Brain microvascular endothelial cell (primary cell): ENCODE measurements at places on chromosomes 11 and 22.

DNA sequence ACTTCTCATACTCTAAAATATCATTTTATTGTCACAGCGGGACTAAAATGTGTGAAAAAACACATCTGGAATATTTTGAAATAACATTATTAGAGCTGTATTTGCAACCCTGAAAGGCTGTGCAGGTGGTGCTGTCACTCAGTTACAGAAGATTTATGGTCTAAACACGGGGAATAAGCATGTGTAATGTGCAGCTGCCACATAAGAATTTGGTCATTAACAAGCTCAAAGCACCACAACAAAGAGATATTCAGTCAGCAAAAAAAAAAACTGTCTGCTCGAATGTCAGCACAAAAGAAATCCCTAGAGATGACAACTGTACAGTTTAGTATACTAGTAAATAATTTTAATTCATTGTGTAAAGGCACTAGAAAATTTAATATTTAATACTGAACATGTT, 31.3 kb downstream of the TMEM123 start:
- DNase-seq, result no peak

DNA sequence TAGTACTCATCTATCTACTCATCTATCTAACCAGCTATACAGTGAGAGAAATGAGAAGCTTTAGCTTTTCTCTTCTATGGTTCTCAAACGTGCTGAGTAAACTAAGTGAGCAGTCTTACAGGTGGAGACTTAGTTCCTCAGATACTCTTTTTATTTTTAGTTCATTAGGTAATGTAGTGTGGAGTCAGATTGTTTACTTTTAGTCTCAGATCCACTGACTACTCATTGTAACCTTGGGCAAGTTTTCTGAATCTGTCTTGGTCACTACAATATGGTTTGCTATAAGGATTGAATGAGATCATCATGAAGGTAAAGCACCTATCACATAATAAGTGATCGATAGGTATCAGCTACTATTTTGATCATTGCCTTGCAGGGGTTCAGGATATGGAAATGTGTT, 160.1 kb downstream of the RAB38 start:
- no peak for DNase-seq

DNA sequence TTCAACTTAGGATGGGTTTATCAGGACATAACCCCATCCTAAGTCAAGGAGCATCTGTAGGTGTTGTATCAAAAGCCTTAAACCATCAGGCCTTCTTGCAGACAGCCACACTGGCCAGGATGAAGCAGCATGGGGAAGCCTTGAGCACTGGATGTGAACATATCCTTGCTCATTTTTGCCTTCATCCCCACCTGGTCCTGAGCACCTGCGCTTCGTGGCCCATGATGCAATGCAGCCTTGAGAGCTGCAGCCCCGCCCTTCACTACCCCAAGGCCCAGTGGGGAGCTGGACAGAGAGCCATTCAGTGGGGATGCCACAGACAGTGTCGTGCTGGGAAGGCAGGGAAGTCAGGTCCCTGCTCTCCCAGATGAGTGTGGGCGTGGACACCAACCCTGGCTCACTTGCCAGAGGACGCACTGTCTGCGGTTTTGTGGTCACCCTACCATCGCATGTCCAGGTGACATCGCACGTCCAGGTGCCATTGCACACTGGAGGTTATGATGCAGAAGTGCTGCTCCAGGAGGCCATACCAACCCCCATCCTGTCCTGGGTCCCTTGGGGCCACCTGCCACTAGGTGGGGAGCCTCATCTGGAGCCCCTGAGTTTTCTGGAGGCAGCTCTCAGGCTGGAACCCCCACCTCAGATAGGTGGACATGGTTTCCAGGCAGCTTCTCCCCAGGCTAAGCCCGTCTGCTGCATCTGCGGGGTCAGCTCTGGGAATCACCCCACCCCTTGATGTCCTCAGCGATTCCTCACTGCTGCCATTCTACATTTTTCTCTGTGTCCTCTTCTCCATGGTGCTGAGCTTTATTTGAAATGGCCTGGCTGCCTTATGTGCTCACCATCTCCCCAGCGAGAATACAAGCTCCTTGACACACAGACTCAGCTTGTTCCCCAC, 14.4 kb downstream of the GNAZ start:
- no peak for DNase-seq

DNA sequence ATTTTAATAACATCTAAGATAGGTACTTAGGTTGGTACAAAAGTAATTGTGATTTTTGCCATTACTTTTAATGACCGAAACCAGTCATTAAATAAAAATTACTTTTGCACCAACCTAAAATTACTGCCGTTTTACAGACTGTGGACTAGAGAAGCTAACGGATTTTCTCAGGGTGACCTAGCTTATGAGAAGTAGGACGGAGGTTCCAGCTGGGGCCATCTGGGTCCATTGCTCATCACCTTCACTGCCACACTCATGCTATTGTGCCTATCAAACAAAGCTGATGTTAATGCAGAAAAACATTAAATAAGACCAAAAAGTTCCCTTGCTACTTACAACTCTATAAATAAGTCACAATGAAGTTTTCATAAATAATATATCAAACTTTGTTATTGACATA, 38.9 kb downstream of the GRIA4 start:
- DNase-seq, result no peak

GRCh38 chr11:134330611-134331353, 1.0 kb upstream of the GLB1L2 start:
- no peak for DNase-seq

- DNase-seq, result no peak
Observed at GRCh38 chr11:890794-891540, 19.6 kb downstream of the CHID1 start.

GRCh38 chr11:7088921-7089320, at the start of gene RBMXL2:
TSS of gene RBMXL2 (plus strand) at chr11:7088998. CDS start at chr11:7089121, 123 bp downstream.
- DNase-seq, result no peak

- DNase-seq, result no peak
Observed at GRCh38 chr22:29679316-29679715, 40.5 kb upstream of the CABP7 start.

GRCh38 chr11:100273066-100273815, 413.8 kb upstream of the ARHGAP42 start:
- no peak for DNase-seq

DNA sequence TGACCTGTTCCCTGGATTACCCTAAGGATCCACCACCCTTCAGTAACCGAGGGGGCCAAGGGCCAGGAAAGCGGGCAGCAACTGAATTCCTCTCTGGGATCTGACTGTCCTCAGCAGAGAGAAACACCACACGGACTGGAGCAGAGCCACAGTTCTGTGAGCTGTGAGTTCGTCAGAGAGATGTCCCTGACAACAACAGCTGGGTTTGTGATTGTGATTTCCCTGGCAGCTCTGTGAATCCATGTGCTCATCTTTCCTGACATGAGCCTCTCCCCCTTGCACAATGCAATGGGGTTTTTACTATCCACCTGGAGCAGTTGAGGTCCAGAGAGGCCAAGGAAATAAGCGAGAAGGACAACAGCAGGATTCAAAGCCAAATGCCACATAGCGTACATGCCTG, 69.4 kb upstream of the AMPD3 start:
- DNase-seq, result no peak

- DNase-seq, result no peak
Observed at GRCh38 chr11:118200901-118201680, 23.7 kb downstream of the JAML start.

GRCh38 chr22:38973289-38974169, 8.6 kb upstream of the APOBEC3B start:
- DNase-seq, result no peak

DNA sequence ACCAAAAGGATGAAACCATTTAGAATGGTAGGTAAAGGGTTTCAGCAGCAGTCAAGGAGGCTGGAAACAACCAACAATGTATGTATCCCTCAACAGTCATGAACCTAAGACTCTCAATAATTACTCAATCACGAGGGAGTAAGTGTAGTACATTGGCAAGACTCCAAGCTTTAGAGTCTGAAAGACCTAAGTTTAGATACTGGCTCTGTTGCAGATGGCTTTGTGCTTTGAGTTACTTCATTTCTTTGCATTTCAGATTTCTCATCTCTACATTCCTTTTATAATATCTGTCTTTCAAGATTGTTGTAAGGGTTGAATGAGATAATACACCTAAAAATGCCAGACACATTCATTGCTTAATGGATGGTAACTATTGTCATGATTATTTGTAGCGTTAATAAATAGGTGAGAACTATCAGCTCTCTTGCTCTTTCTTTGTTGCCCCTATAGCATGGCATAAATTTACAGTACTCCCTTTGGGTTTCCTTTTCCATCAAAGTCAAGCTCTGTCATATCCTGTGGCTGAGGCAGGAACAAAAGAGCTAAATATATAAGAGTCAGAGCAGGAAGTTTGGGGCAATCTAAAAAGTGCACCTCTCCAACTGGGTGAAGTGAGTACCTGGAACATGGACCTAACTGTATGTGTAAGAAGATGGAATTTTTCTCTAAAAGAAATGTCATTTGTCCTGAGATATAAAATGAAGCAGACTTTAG, 228.2 kb upstream of the ZC3H12C start:
- peak; percentile 14 for DNase-seq

GRCh38 chr11:126212089-126212660, 593 bp downstream of the FAM118B start:
- no peak for DNase-seq

- DNase-seq, result no peak
Observed at GRCh38 chr11:48538991-48539390, 50.4 kb downstream of the OR4A47 start.

DNA sequence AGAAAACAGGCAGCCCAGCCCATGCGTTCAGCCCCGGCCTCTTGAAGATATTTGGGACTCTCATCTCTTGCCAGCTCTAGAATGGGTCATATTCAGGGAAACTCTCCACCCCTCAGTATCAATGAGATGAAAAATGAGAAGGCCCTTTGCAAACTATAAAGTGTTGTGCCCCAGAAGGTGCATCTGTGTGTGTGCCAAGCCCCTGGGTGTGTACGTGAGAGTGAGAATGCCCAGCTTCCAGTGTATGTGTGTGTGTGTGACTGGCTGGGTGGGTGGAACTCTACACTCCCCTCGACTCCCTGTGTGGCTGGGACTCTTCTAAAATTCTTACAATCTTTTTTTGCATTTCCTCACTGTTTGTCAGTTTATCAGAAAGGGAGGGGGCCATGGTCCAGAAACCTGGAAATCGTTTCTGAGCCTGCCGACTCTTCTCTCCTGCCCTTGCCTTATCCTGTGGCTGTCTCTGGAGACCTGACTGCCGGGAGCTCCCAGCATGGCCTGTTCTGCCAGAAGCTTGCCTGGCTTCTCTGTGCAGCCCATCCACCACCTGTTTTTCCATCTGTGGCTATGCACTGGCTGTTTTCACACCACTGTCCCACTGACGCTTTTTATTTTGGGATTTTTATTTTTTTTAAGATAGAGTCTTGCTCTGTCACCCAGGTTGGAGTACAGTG, 1.2 kb downstream of the P2RY6 start:
- DNase-seq, result no peak

DNA sequence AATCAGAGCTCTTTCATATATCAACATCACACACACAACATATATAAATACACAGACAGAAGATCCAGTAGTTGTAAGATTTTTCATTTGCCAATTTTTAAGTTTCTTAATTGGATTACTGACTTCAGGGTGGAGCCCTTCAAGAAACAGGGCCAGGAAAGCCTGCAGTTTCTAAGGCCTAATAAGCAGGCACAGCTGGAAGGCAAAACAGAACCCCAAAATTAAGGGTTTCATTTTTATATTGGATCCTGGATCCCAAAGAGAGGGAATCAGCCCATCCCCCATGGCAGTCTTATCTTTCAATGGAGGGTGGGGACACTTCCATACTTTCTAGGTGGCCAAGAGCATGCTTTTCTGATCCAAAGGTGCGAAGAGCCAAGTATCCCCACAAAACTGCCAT, 4.7 kb upstream of the C1QTNF6 start:
- DNase-seq, result no peak

DNA sequence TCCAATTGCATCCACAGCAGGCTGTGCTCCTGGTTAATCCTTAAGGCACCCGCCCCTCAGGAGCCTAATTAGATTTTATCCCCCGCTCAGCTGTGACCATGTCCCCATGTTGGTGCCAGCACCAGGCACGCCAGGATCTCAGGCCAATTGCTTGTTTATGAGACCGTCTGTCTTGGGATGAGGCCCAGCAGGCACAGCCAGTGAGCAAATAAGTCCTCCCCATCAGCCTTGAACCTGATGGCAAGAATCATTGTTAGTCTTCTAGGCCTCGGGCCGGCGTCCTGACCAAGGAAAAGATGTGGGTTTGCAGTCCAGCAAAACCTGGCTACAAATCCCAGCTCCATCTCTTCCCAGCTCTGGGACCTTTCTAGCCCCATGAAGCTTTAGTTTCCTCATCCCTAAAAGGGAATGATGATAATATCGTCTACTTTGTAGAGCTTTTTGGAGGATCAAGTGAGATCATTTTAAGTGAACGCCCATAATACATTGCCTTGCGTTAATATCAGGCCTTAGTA, 57.3 kb downstream of the TP53I11 start:
- DNase-seq, result no peak

DNA sequence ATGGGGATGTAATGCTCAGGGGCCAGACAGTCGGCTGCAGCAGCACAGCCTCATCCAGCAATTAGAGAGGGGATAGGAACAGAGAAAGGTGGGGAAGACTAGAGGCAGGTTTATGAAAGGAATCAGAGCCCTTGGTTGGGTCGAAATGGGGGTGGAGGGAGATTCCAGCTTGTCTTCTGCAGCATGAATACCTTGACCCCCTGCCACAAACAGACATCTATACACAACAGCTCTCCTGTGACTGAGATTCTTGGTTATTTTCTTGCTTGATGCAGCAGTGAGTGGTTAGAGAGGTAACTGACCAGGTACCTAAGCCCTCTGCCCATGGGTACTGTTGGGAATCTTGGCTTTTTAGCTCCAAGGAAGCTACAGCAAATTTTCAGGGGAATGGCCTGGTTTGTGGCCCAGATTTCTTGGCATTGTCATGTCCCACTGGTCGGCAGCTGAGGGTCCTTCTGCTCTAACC, at the start of gene TRIM49D1:
TSS of gene TRIM49D1 (minus strand) at position 51 of the 466 bp plus-strand sequence. CDS start 4,535 bp downstream, outside the sequence.
- DNase-seq, result no peak

- no peak for DNase-seq
Observed at GRCh38 chr11:119116235-119116594, 5.2 kb upstream of the HINFP start.

DNA sequence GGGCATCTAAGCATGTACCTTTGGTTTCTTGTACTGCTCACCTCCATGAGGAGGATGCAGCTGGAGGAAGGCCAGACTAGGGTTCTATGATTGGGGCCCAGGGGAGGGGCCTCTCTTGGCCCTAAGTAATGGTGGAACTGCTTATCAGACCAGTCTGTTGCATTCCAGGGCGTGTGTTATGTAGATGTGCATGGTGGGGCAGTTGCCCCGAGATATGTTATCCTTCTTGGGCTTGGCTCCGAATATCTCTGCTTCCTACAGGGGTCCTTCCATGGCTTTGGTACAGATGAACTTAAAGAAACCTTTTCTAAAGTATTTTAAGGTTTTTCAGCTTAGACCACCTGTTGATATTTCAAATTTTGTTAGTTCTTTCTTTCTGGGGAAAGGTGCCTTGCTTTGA, 126.0 kb downstream of the SWAP70 start:
- no peak for DNase-seq

- DNase-seq, result no peak
Observed at GRCh38 chr11:11105361-11105760, 247.5 kb upstream of the ZBED5 start.

GRCh38 chr11:47797633-47798032, 30.5 kb upstream of the FNBP4 start:
- DNase-seq, result peak; percentile 85
